ENCODE measurements at places on chromosomes 12 and 14. TPM values are rescaled to one million over a fixed set of nuclear protein-coding genes. Genes with fewer than 3 reads are reported as not detected.

The CLEC9A gene
- total RNA-seq, result not detected

The ESR2 gene
- 0.17 TPM for total RNA-seq

The CIROP gene
- total RNA-seq, result not detected

DNA sequence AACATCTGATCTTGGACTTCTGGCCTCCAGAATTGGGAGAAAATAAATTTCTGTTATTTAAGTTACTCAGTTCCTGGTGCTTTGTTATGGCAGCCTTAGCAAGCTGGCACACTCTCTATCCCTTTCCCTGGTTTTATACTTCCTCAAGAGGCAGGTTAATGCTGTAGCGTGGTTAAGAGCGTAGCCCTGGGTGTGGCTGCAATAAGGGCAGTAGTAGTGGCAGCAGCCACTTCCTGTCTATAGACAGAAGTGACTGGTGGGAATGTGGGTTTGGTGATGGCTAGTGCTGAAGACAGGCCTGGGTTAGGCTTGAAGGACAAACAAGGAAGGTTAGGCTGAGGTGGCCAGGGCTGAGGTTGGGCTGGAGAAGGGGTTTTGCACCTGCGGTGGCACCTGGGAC, 3.6 kb upstream of the LGALS3 start:
- peaks cover 12% of the 10 kb centered on the region for H3K27me3 ChIP-seq
- peaks cover 18% of the 10 kb centered on the region for H3K4me1 ChIP-seq
- no peaks in the 10 kb centered on the region for H3K36me3 ChIP-seq
- no peak overlapping the region for H3K4me3 ChIP-seq
- DNase-seq, result peak; percentile 22

- peak overlapping the region; percentile 25 for H3K4me3 ChIP-seq
- H3K36me3 ChIP-seq, result no peaks in the 10 kb centered on the region
- DNase-seq, result peak; percentile 34
- H3K27me3 ChIP-seq, result no peaks in the 10 kb centered on the region
- H3K27ac ChIP-seq, result peak overlapping the region; percentile 66
Measured at GRCh38 chr14:92585981-92586937, 72.7 kb downstream of the RIN3 start.

DNA sequence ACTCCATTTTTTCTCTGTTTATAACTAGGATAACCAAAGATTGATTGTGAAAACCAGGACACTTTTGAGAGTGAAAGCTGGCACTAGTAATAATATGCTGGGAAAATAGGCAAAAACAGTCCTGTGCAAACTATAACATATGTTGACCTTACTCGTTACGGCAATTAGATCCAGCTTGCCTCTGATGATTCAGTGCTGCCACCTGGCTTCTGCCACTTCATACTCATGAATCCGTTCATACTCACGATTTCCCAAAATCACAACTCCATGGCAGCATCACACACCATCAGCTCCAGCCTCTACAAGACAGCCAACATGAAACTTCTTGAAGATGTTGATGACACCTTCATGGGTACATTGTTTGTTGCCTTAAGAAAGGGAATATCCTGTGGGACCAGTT, 49.1 kb upstream of the CAND1 start:
- H3K36me3 ChIP-seq, result no peaks in the 10 kb centered on the region
- H3K4me3 ChIP-seq, result no peak overlapping the region
- H3K27me3 ChIP-seq, result peaks cover 1% of the 10 kb centered on the region
- no peak for DNase-seq
- H3K27ac ChIP-seq, result no peak overlapping the region

DNA sequence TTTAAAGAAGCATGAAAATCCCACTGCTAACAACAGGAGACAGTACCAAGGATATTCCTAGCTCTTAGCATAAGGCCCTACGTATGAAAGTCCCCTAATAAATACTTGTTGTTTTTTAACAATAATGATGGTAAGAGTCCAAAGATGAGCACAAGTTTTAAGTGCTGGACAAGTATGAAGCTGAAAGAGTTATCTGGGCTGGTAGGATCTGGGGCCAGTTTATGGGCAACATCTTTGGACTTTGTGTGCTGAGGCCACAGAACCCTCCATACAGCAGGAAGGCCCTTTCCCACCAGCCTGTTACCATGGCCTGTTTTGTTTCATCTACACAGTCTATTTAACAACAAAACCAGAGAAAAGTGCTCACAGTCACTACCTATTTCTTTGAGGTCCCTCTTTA, 12.5 kb upstream of the PLXNC1 start:
- no peak overlapping the region for H3K4me3 ChIP-seq
- H3K27ac ChIP-seq, result no peak overlapping the region
- no peak for DNase-seq
- H3K36me3 ChIP-seq, result no peaks in the 10 kb centered on the region
- H3K27me3 ChIP-seq, result no peaks in the 10 kb centered on the region

DNA sequence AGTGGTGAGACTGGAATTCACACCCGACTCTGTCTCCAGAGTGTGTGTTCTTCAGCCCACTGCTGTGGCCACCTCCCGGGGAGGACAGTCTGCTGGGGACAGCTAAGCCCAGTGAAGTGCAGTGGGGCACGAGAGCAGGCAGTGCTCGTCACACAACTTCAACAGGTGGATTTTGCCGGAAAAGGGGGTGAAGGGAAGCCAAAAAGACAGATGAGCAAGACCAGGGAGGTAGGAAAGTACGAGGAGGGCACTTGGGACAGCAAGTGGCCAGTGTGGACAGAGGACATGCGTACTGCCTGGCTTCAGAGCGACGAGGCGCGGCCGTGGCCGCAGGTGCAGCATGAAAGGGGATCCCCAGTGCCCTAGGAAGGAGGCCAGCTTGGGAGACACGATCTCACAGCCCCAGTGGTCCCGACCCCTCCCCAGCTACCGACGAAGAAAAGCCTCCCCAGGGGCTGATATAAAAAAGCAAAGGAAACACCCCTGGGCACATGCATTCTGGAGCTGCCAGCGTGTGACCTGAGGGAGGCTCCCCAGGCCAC, 96.1 kb downstream of the FBXL14 start:
- no peak overlapping the region for H3K4me3 ChIP-seq
- no peak for DNase-seq
- H3K27me3 ChIP-seq, result peaks cover 13% of the 10 kb centered on the region
- no peaks in the 10 kb centered on the region for H3K4me1 ChIP-seq
- H3K36me3 ChIP-seq, result no peaks in the 10 kb centered on the region
- no peak overlapping the region for H3K27ac ChIP-seq

GRCh38 chr12:88153959-88154358, 11.9 kb downstream of the TMTC3 start:
- DNase-seq, result no peak
- peaks cover 14% of the 10 kb centered on the region for H3K4me1 ChIP-seq
- peaks cover 3% of the 10 kb centered on the region for H3K36me3 ChIP-seq
- H3K4me3 ChIP-seq, result no peak overlapping the region
- no peak overlapping the region for H3K27ac ChIP-seq

DNA sequence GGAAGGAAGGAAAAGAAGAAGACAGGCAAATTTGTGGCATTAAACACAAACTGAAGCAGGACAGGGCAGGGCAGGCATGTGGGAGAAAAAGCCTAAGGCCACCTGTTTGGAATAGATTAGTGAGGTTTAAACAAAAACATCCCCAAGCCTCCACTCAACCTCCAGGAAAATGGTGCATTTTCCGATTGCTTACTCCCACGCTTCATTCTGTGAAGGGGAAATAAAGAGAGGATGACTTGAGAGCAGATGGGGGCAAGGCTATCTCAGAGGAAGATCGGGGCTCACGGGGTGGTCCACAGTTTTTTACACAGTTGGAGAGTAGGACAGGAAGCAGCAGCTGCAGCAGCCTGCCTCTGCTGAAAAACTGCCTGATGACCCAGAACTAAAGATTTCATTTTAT, 250.9 kb downstream of the DUSP6 start:
- H3K4me1 ChIP-seq, result no peaks in the 10 kb centered on the region
- no peak overlapping the region for H3K4me3 ChIP-seq
- peaks cover 2% of the 10 kb centered on the region for H3K27me3 ChIP-seq
- no peak for DNase-seq
- H3K27ac ChIP-seq, result no peak overlapping the region

DNA sequence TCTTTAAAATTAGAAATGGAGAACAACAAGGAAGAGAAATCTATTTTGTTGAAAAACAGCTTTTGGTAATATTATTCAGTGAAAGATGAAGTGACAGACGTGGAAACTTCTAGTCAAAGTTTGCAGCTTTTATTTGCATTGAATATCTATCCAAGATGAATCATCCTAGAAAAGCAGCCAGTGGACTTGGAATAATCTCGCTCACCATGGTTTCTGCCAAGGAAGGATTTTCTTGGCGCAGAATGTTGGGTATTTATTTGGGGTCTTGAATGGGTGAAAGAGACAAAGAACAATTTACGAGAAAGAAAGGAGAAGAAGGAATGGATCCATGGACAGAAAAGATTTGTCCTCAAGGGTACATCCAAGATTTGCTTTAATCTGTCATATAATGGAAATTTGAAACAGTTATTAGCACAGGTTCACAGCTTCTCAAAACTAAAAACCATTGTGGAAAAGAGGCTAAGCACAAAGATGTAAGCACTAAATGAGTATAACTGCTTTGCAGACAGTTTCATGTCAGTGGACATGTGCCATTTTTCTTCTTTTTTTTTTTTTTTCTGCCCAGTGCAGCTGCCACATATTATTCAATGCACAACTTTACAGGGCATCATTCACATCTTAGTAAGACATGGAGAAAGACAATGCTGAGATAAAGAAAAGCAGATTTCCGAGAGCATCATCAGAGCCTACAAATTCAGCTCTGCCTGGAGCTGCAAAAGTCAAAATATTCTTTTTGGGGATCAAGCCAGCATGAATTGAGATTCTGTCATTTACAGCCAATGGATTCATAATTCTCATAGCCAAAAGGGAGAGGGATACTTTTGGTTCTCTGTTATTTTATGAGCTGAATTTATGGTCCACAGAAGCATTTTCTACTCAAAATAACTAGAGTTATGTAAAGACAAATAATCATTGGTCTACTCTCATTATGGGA, 333.7 kb downstream of the DAD1 start:
- H3K4me1 ChIP-seq, result no peaks in the 10 kb centered on the region
- no peaks in the 10 kb centered on the region for H3K36me3 ChIP-seq
- no peaks in the 10 kb centered on the region for H3K27me3 ChIP-seq
- H3K27ac ChIP-seq, result no peak overlapping the region
- H3K4me3 ChIP-seq, result no peak overlapping the region
